Stomach (tissue), 19 donors: ENCODE measurements at places on chromosomes 6 and 20. TPM values are rescaled to one million over a fixed set of nuclear protein-coding genes. Genes with fewer than 3 reads are reported as not detected.

Gene C6orf52
- not detected for total RNA-seq

Gene ACOT13
- 2.9 TPM for total RNA-seq

Gene OR2H1
- not detected for total RNA-seq

Gene CLPSL2
- not detected for total RNA-seq

Gene GGTLC1
- total RNA-seq = not detected

Gene CRISP2
- not detected for total RNA-seq

- H3K36me3 ChIP-seq = no peaks in the 10 kb centered on the region
- H3K4me1 ChIP-seq = no peaks in the 10 kb centered on the region
- H3K4me3 ChIP-seq = no peak overlapping the region
- H3K27me3 ChIP-seq = peaks cover 12% of the 10 kb centered on the region
- no peak for DNase-seq
Observed at GRCh38 chr6:79718509-79719247, 87.5 kb downstream of the SH3BGRL2 start.

- no peaks in the 10 kb centered on the region for H3K36me3 ChIP-seq
- peak; percentile 55 for DNase-seq
- no peaks in the 10 kb centered on the region for H3K27me3 ChIP-seq
Observed at GRCh38 chr6:15464211-15464725, 198.6 kb downstream of the DTNBP1 start.

DNA sequence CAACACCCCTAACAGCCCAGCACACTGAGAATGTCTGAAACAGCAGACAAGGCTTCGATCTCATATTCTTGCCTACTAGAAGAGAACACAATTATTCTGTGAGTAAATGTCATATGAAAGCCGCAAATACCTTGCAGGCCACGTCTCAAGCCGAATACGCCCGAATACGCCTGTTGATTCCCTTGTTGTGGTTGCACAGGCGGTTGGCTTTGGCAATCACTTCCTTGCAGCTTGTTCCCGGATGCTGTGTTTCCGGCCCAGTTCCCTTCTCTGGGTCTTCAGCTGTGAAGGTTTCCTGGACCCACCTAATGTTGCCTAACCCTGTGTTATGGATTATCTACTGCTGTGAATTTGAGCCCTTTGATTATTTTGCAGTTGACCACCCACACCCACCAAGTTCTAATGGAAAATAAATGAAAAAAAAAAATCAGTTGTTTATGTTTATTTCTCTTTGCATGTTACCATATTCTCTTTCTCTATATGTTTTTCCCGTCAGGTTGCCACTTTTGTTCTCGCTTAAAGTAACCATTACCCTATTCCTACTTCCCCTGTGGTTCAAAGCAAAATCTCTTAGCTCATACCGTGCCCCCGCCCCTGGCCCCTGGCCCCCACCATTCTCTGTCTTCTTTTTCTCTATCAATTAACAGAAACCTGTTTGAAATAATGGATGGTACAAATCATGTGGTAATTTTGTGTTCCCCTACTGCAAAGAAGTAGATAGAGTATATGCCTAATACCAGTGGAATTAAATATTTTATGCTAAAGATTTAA is 172.4 kb downstream of the ADGB start:
- H3K27me3 ChIP-seq = no peaks in the 10 kb centered on the region
- H3K27ac ChIP-seq = no peak overlapping the region
- no peaks in the 10 kb centered on the region for H3K4me1 ChIP-seq
- no peaks in the 10 kb centered on the region for H3K36me3 ChIP-seq

DNA sequence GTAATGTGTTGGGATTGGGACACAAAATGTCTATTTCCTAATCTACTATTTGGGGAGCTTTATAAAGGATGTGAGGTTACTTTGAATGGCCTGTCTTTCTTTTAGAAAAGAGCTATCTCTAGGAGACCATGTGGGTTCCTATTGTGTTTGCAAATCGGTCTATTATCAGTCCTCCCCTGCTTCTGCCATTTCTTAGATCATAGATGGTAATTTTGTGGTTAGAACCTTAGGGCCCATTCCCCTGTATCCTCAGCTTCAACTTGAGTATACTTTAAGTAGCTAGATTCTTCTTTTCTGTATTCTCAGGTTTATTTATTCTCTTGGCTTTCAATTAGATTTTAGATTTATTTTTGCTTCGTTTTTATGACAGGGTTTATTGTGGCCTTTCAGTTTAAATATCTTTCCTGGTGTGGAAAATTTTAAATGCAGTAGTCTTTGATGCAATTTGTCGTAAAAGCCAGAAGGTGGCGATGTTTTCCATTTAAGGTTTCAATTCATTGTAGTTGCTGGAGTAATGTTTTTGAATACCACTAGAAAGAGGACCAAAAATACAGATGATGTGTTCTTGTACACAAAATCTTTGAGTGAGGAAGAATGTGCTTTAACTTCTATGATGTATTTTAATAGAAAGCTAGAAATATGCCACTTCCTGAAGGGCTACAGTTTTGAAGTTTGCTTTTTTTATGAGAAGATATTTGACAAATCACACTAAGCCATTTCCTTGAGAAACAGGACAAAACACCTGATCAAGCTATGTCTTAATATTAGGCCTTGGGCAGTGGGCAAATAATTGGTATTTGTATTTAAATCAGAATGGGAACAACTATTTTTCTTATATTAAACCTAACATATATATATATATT is 20.3 kb downstream of the TBPL1 start:
- H3K36me3 ChIP-seq = no peaks in the 10 kb centered on the region
- peak overlapping the region; percentile 48 for H3K27ac ChIP-seq
- H3K4me3 ChIP-seq = no peak overlapping the region
- peaks cover 16% of the 10 kb centered on the region for H3K4me1 ChIP-seq

- no peaks in the 10 kb centered on the region for H3K27me3 ChIP-seq
- H3K4me1 ChIP-seq = peaks cover 15% of the 10 kb centered on the region
- no peaks in the 10 kb centered on the region for H3K36me3 ChIP-seq
- peak; percentile 63 for DNase-seq
- no peak overlapping the region for H3K4me3 ChIP-seq
Observed at GRCh38 chr6:36666826-36667591, 11.5 kb upstream of the CDKN1A start.

GRCh38 chr20:37297066-37297736 is 7.7 kb downstream of the MANBAL start:
- H3K27me3 ChIP-seq = no peaks in the 10 kb centered on the region
- DNase-seq = peak; percentile 41
- peaks cover 81% of the 10 kb centered on the region for H3K4me1 ChIP-seq

DNA sequence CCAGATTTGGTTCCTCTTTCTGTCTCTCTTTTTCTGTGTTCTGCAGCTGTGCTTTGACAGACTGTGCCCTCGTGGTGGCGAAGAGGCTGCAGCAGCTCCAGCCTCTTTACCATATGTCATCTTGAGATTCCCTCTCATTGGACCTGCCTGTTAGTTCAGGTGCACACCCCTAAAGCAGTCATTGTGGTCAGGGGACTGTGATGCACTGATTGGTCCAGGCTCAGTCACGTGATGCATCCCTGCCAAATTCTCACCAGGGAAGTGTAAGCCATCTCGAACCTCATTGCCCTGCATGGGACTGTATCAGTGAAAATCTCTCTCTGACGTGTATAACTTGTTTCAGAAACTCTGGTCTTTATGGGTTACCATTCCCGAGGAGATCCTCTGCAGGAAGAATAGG is 160.3 kb downstream of the EYA2 start:
- peaks cover 7% of the 10 kb centered on the region for H3K4me1 ChIP-seq
- no peaks in the 10 kb centered on the region for H3K36me3 ChIP-seq
- no peak overlapping the region for H3K4me3 ChIP-seq
- no peaks in the 10 kb centered on the region for H3K27me3 ChIP-seq
- no peak overlapping the region for H3K27ac ChIP-seq
- no peak for DNase-seq

- H3K4me1 ChIP-seq = peaks cover 6% of the 10 kb centered on the region
- peak; percentile 38 for DNase-seq
- H3K27ac ChIP-seq = no peak overlapping the region
- H3K36me3 ChIP-seq = peaks cover 45% of the 10 kb centered on the region
- H3K4me3 ChIP-seq = no peak overlapping the region
Observed at GRCh38 chr6:138289739-138290138, 71.4 kb upstream of the PBOV1 start.

- H3K36me3 ChIP-seq = no peaks in the 10 kb centered on the region
- H3K27me3 ChIP-seq = no peaks in the 10 kb centered on the region
- no peak overlapping the region for H3K4me3 ChIP-seq
Observed at GRCh38 chr6:127924440-127924839, 23.6 kb upstream of the THEMIS start.

- no peak for DNase-seq
- no peaks in the 10 kb centered on the region for H3K27me3 ChIP-seq
- H3K4me1 ChIP-seq = no peaks in the 10 kb centered on the region
- peaks cover 9% of the 10 kb centered on the region for H3K36me3 ChIP-seq
Observed at GRCh38 chr20:5859608-5860007, 90.7 kb downstream of the TRMT6 start.

GRCh38 chr6:165774903-165775601 is 112.0 kb upstream of the PDE10A start:
- no peak for DNase-seq
- H3K36me3 ChIP-seq = no peaks in the 10 kb centered on the region
- no peaks in the 10 kb centered on the region for H3K4me1 ChIP-seq
- H3K27ac ChIP-seq = no peak overlapping the region
- H3K27me3 ChIP-seq = peaks cover 5% of the 10 kb centered on the region
- H3K4me3 ChIP-seq = no peak overlapping the region

DNA sequence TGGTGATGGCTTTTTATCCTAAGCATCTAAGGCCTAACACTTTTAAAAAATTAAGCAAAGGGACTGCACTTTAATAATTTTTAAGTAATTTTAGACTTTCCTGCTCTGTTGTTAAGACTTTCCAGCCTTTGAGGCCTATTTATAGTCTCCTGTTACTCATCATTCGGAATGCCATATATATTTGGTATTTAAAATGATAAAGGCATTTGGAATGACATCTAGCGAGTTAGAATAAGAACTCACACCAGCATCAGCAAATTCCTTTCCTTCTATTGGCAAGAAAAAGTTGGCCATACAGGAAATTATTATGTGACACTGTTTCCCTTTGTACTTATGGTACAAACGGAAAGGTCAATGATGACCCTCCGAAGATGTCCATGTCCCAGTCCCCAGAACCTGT is 88.1 kb upstream of the STMND1 start:
- H3K27me3 ChIP-seq = peaks cover 6% of the 10 kb centered on the region
- H3K4me3 ChIP-seq = no peak overlapping the region
- no peak overlapping the region for H3K27ac ChIP-seq
- no peak for DNase-seq
- peaks cover 8% of the 10 kb centered on the region for H3K4me1 ChIP-seq

DNA sequence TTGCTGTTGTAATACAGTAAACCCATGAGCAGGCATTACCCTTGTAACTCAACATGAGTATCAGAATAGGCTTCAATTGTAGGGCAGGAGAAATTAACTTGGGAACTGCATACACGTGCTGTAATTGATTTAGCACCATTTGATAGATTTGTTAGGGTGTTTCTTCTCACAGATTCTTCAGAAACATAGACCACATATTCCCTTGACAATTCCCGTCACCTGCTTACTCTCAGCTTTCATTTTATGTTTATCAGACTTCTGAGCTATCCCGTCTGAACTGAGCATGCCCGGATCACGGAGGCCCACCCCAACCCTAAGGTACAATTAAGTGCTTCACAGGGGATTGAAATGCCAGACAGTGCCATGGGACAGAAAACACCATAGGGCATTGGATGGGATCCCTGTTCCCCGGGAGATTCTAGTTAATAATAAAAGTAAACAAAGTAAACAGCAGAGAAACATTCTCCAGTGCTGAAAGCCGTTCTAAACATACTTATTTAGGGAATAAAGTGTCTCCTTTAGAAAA is 179.7 kb downstream of the PHACTR1 start:
- H3K4me1 ChIP-seq = no peaks in the 10 kb centered on the region
- H3K27me3 ChIP-seq = no peaks in the 10 kb centered on the region
- no peak overlapping the region for H3K27ac ChIP-seq
- no peak for DNase-seq
- no peak overlapping the region for H3K4me3 ChIP-seq
- H3K36me3 ChIP-seq = no peaks in the 10 kb centered on the region
